ENCODE measurements at places on chromosomes 1 and 21.

DNA sequence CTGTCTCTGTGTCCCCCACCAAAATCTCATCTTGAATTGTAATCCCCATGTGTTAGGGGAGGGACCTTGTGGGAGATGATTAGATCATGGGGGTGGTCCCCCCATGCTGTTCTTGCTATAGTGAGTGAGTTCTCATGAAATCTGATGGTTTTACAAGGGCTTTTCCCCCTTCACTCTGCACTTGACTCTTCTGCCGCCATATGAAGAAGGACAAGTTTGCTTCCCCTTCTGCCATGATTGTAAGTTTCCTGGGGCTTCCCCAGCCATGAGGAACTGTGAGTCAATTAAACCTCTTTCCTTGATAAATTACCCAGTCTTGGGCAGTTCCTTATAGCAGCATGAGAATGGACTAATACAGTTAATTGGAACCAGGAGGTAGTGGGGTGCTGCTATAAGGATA is 137.1 kb upstream of the RAB4A start:
- H3K27me3 ChIP-seq: no peaks in the 10 kb centered on the region
- H3K4me3 ChIP-seq: no peak overlapping the region
- peaks cover 17% of the 10 kb centered on the region for H3K4me1 ChIP-seq
- no peak overlapping the region for H3K27ac ChIP-seq
- no peak for DNase-seq
- no peaks in the 10 kb centered on the region for H3K36me3 ChIP-seq

DNA sequence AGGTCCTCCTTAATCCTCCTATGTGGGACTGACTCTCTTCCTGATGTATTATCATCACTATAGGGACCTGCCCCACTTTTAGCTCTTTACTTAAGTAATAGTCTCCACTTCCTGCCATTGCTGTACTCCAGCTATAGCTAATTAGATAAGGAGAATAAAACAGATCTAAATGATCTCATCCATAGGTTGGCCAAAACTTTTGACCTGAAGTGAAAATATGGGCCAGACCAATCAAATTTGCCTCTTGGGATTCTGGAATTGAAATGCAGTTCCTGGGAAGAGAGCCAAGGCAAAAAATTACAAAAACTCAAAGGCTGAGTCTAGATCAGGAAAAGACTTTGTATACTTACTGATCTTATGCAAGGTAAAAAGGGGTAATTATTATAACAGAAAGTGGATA is 36.1 kb upstream of the PDE4B start:
- DNase-seq: peak; percentile 60
- no peak overlapping the region for H3K4me3 ChIP-seq
- peaks cover 5% of the 10 kb centered on the region for H3K4me1 ChIP-seq
- no peaks in the 10 kb centered on the region for H3K36me3 ChIP-seq
- no peak overlapping the region for H3K27ac ChIP-seq

- no peaks in the 10 kb centered on the region for H3K4me1 ChIP-seq
- H3K27me3 ChIP-seq: no peaks in the 10 kb centered on the region
- H3K27ac ChIP-seq: no peak overlapping the region
- no peak overlapping the region for H3K4me3 ChIP-seq
- no peak for DNase-seq
These were observed 38.1 kb downstream of the TRIM62 start for GRCh38 chr1:33143698-33144097.

DNA sequence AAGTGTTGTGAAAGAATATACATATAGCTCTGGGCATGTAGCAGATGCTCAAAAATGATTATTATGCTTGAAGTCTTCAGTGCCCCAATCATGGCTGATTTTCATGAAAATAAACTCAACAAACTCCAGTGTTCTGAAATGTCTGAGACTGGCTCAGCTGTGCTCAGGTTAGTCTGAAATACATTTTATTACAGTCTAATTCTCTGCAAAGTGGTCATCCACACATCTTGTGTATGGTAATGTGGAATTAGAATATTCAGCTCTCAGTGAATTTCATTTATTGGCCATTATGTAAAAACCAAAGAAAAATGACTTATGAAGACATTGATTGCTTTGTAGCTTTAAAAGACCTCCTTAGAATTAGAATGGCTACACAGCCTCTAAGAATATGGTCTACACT is 109.9 kb downstream of the DISC1 start:
- no peaks in the 10 kb centered on the region for H3K4me1 ChIP-seq
- H3K4me3 ChIP-seq: no peak overlapping the region
- DNase-seq: no peak
- H3K27me3 ChIP-seq: no peaks in the 10 kb centered on the region

DNA sequence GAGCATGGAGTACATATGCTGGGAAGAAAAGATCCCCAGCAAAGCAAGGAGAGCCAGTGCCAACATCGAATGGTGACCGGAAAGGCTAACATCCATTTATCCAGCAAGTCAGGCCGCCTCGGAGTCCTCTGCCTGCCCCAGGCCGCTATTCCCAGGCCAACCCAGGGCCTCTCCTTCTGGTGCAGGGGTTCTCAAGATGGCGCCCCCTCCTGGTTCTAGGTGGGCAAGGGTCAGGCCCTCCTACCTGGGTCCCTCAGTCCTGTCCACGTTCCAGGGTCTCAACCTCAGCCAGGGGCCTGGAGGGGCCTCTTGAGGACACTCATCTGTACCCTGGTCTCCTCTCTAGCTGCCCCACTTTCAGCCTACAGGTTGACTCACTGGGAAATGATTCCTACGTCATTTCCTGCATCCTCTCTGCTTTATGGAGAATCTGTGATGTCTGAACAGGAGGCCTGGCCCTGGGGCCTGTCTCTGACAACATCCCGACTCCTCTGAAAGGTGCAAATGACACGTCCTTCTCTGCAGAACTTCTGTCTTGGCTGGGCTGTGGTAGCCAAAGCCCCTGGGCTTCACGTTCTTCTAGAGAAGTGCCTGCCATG is 145.3 kb downstream of the PSMG1 start:
- no peak overlapping the region for H3K4me3 ChIP-seq
- H3K27me3 ChIP-seq: no peaks in the 10 kb centered on the region
- no peaks in the 10 kb centered on the region for H3K4me1 ChIP-seq
- no peak overlapping the region for H3K27ac ChIP-seq

DNA sequence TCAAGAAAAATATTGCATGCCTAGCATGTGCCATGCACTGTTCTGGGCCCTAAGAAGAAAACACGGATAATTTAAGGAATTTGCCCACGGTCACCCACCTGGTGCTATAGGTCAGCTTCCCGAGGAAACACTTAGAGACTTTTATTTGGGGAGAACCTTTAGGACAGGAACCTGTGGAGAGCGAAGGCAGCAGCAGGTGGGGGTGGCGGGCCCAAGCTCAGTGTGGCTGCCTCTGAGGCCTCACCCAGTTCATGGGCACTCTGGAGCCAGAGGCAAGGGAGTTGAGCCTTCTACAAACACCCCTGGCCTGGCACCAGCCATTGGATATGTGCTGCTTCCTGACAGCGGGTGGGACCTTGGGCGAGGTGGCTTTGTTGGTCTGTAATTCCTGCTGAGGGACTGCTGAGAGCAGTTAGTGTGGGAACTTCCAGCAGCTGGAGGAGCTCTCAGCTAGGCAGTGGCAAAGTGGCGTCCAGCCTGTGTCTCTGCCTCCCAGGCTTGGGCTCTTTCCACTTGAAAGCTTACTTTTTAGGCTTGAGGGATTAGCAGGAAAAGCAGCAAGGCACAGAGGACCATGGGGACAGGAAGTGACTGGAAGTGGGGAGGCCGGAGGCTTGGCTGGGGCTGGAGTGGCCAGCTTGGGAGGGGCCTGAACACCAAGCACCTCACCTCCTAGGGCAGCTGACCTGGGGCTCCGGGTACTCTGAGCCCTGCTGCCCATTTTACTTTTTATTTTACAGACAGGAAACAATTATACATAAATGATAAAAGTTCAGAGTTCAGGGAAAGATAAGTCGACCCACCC is 19.1 kb downstream of the MRPL37 start:
- DNase-seq: peak; percentile 59
- no peaks in the 10 kb centered on the region for H3K27me3 ChIP-seq
- H3K27ac ChIP-seq: peak overlapping the region; percentile 87

- no peak overlapping the region for H3K27ac ChIP-seq
- no peaks in the 10 kb centered on the region for H3K27me3 ChIP-seq
- no peak for DNase-seq
- no peak overlapping the region for H3K4me3 ChIP-seq
- no peaks in the 10 kb centered on the region for H3K4me1 ChIP-seq
These were observed 73.6 kb upstream of the TLR5 start for GRCh38 chr1:223216531-223217205.

GRCh38 chr1:17531682-17532487 is 7.6 kb upstream of the ARHGEF10L start:
- peak; percentile 81 for DNase-seq
- peaks cover 60% of the 10 kb centered on the region for H3K4me1 ChIP-seq
- no peaks in the 10 kb centered on the region for H3K36me3 ChIP-seq
